ENCODE measurements at places on chromosomes 3 and 15. TPM values are rescaled to one million over a fixed set of nuclear protein-coding genes. Genes with fewer than 3 reads are reported as not detected.

DNA sequence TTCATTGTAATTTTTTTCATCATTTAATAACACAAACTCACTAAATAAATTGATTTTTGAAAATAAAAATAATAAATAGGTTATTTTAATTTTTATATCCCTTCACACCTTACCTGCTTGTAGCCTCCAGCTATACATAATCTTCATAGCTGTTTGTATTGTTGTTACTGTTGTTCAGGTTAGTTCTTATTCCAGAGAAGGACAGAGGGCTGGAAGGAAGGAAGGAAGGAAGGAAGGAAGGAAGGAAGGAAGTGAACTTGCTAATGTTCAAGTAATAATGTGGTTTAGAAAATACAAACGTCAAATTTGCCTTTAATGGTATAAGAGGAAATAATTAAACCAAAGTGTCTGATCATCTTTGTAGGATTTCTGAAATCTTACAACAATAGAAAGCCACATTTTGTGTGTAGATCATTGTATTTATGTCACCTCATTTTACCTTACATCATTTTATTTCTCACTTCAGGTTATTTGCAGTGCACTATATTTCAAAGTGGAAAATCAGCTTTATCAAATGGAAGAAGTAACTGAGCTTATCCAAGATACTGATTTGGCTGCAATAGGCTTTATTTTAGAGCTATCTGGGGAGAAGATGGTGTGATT, 660.0 kb upstream of the CCDC54 start:
- no peaks in the 10 kb centered on the region for H3K27me3 ChIP-seq
- H3K27ac ChIP-seq: no peak overlapping the region
- no peaks in the 10 kb centered on the region for H3K4me1 ChIP-seq
- no peak for DNase-seq
- no peaks in the 10 kb centered on the region for H3K36me3 ChIP-seq

DNA sequence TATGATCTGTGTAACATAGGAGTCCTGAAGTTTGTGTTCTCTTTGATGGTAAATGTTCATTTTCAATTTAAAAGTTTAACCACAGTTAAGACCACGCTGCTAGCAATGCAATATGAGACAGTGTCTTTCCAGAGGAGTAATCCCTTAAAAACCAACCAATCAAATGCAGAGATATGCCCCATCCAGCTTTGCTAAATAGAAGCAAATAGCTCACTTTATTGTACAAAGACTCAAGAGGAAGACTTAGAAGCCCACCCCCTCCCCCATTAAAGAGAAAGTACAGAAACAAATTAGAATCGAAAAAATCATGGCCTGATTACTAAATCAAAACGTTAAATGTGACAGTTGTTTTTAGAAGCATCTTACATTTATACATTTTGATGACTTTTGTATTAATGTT, 2.1 kb upstream of the ANP32A start:
- H3K4me1 ChIP-seq: peaks cover 14% of the 10 kb centered on the region
- no peaks in the 10 kb centered on the region for H3K27me3 ChIP-seq
- no peak overlapping the region for H3K27ac ChIP-seq
- DNase-seq: no peak

DNA sequence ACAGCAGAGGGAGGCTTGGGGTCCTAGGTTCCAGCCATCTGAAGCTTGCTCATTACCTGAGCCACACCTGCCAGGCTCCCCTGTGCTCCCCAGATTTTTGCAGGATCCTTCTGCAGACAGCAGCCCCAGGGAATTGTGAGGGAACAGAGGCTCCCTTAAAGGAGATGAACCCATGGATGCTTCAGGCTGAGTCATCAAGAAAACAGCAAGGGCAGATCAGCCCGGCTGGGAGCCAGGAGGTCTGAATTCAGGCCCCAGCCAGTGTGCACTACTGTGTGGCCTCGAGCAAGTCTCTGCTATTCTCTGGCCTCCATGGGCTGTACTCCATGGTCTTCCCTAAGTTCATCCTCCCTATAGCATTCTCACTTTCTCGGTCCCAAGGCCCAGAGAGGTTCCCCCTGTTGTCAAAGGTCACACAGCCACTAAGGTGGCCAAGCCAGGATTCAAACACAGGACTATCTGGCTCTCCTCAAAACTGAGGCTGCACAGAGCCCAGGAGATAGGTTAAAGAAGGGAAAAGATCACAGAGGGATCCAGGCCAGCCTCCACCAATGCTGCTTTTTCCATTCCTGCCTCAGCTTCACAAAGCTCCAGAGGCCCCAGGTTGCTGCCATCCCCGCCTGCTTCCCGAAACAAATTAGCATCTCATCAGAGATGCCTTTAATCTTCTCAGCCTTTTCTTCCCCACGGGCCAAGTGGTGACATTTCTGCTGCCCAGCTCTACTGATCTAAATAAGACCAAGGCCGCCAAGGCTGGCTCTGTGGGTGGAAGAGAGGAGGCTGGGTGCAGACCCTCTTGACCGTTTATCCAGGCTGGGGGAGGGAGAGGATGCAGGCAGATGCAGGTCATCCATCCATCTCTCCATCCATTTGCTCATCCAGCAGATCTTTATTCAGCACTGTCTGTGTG, 21.2 kb upstream of the GRIP2 start:
- H3K36me3 ChIP-seq: no peaks in the 10 kb centered on the region
- no peaks in the 10 kb centered on the region for H3K4me1 ChIP-seq
- H3K27me3 ChIP-seq: peaks cover 26% of the 10 kb centered on the region
- no peak overlapping the region for H3K27ac ChIP-seq
- H3K4me3 ChIP-seq: no peak overlapping the region

GRCh38 chr3:14859880-14860279, 41.1 kb downstream of the FGD5 start:
- peaks cover 37% of the 10 kb centered on the region for H3K4me1 ChIP-seq
- H3K36me3 ChIP-seq: peaks cover 8% of the 10 kb centered on the region
- no peak overlapping the region for H3K27ac ChIP-seq
- H3K4me3 ChIP-seq: no peak overlapping the region
- DNase-seq: no peak

CPN2 gene
- not detected for total RNA-seq

DNA sequence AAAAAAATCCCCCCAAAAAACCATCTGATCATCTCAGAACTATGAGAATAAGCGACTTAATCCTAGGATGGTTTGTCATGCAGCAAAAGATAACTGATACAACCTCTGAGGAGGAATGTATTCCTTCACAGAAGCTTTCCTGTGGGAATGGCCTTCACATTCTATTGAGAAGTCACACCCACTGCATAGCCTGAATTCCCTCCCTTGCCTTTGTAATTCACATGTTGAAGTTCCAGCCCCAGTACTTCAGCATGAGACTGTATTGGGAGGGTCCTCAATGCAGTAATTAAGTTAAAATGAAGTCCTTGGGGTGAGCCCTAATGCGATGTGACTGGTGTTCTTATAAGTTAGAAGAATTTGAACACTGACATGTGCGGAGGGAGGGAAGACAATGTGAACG, 395.2 kb downstream of the TUSC7 start:
- no peak overlapping the region for H3K4me3 ChIP-seq
- H3K4me1 ChIP-seq: no peaks in the 10 kb centered on the region
- H3K27me3 ChIP-seq: no peaks in the 10 kb centered on the region
- no peaks in the 10 kb centered on the region for H3K36me3 ChIP-seq
- no peak overlapping the region for H3K27ac ChIP-seq
- DNase-seq: no peak

- H3K27me3 ChIP-seq: no peaks in the 10 kb centered on the region
- no peaks in the 10 kb centered on the region for H3K4me1 ChIP-seq
- DNase-seq: no peak
- H3K27ac ChIP-seq: no peak overlapping the region
- peaks cover 4% of the 10 kb centered on the region for H3K36me3 ChIP-seq
- H3K4me3 ChIP-seq: no peak overlapping the region
Measured at GRCh38 chr3:133830071-133830470, 24.5 kb downstream of the SRPRB start.

CCDC80 gene
- total RNA-seq: 148 TPM

GRCh38 chr3:183208260-183208659, 44.8 kb upstream of the B3GNT5 start:
- H3K4me3 ChIP-seq: no peak overlapping the region
- no peaks in the 10 kb centered on the region for H3K27me3 ChIP-seq
- H3K4me1 ChIP-seq: peaks cover 12% of the 10 kb centered on the region
- no peak for DNase-seq
- no peak overlapping the region for H3K27ac ChIP-seq

GRCh38 chr3:194907811-194908210, 222.1 kb downstream of the FAM43A start:
- H3K36me3 ChIP-seq: no peaks in the 10 kb centered on the region
- H3K27ac ChIP-seq: no peak overlapping the region
- H3K27me3 ChIP-seq: no peaks in the 10 kb centered on the region

GRCh38 chr15:82040862-82041261, 5.0 kb downstream of the MEX3B start:
- H3K27me3 ChIP-seq: peaks cover 3% of the 10 kb centered on the region
- H3K36me3 ChIP-seq: no peaks in the 10 kb centered on the region
- no peak for DNase-seq

- H3K4me1 ChIP-seq: no peaks in the 10 kb centered on the region
- DNase-seq: no peak
- no peaks in the 10 kb centered on the region for H3K27me3 ChIP-seq
Measured at GRCh38 chr3:183313351-183313750, 60.3 kb downstream of the B3GNT5 start.

POLQ gene
- 0.56 TPM for total RNA-seq

- DNase-seq: no peak
- no peaks in the 10 kb centered on the region for H3K36me3 ChIP-seq
- H3K4me3 ChIP-seq: no peak overlapping the region
- peaks cover 57% of the 10 kb centered on the region for H3K4me1 ChIP-seq
Measured at GRCh38 chr15:63990454-63990853, 55.8 kb downstream of the DAPK2 start.

GRCh38 chr15:45441686-45442085, 63.3 kb upstream of the GATM start:
- H3K4me3 ChIP-seq: no peak overlapping the region
- peak; percentile 56 for DNase-seq
- peaks cover 12% of the 10 kb centered on the region for H3K4me1 ChIP-seq

GRCh38 chr3:182709306-182709705, 84.0 kb upstream of the ATP11B start:
- no peak for DNase-seq
- H3K36me3 ChIP-seq: no peaks in the 10 kb centered on the region
- H3K27me3 ChIP-seq: peaks cover 4% of the 10 kb centered on the region
- H3K4me3 ChIP-seq: no peak overlapping the region
- no peak overlapping the region for H3K27ac ChIP-seq
- no peaks in the 10 kb centered on the region for H3K4me1 ChIP-seq

DNA sequence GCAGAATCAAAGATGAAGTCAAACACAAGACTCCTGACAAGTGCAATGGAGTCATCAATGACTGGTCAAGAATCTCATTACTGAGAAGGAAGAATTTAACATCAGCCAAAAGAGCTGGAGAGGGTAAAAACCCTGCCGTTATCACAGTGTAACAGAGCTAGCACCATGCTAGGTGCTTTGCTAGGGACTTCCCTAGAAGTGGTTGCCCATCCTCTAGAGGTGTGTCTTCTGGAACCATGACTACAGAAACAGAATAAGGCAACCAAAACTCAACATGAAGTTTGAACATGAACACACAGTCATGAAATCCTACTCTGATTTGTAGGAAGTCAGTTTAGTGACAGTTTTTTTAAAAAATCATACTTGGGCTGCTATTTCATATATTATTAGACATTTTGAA, 9.5 kb downstream of the ACAD11 start:
- no peak for DNase-seq
- H3K27ac ChIP-seq: no peak overlapping the region
- no peak overlapping the region for H3K4me3 ChIP-seq
- no peaks in the 10 kb centered on the region for H3K36me3 ChIP-seq
- H3K27me3 ChIP-seq: no peaks in the 10 kb centered on the region

DNA sequence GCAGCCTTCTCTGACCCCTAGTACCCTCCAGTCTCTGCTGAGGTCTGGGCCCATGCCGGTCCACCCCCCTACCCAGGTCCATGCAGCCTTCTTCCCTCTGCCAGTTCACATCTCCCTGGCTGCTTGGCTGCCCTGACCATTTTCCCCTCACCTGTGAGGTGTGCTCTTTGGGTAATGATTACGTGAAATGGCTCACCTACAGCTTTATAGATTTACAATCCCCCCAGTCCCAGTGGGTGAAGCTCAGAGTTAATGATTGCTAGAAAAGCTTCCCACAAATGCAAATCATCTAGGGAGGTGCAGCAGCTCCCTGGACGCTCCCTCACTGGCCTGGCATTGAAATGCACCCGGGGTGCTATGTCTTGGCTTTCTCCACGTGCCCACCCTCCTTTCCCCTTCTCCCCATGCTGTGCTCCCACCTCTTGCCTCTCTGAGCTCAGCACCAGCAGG, 18.7 kb downstream of the PAQR5 start:
- DNase-seq: no peak
- H3K4me1 ChIP-seq: peaks cover 26% of the 10 kb centered on the region
- H3K27ac ChIP-seq: no peak overlapping the region
- no peaks in the 10 kb centered on the region for H3K36me3 ChIP-seq
- no peaks in the 10 kb centered on the region for H3K27me3 ChIP-seq

TERC gene
- total RNA-seq: 2.9 TPM
